Forelimb muscle (tissue), 1 donor: ENCODE measurements at places on chromosomes 13 and 19. TPM values are rescaled to one million over a fixed set of nuclear protein-coding genes. Genes with fewer than 3 reads are reported as not detected.

The FCER2 gene
- 0.78 TPM for polyA plus RNA-seq

- no peak for DNase-seq
Measured at GRCh38 chr13:99258210-99258860, at the start of gene GPR18. TSS of gene GPR18 (minus strand) at chr13:99258379. CDS start at chr13:99255872, 2,507 bp downstream.

The RXFP2 gene
- 0.05 TPM for polyA plus RNA-seq

DNA sequence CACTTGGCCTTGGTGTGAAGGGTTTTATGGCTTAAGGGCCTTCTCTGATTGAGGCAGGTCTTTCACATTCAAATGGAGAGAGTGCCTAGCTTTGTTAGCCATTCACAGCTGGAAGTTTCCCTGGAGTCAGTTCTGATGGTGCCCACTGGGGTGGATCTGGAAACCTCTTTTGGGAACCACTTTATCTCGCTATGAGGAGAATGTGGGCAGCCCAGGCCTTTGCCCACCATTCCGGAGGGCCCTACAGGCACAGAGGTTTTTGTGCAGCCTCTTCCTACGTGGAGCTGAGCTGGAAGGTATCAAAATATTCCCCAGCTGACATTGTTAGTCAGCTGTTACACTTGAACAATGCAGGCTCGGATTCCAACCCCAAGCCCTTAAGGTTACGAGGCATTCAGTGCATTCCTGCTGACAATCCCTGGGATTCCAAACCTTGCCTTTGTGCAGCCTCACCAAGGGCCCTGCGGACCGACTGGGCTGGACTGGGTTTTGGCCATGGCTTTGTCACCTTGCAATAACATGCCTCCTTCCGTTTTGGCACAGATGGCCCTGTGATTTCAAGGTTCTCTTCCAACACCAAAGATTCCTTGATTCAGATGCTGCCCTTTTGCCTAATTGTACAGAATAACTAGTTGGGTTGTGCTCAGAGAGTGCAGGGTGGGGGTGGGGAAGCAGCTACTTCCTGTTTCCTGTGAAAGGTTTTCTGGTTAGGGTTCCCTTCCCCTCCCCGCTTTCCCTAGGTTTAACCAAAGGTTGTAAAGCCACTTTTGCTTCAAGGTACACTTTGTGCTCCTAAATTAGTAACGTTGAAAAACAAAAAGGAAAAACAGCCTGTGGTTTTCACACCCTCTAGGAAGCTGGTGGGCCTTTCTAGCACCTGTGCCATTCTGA lies 27.0 kb downstream of the SAE1 start:
- DNase-seq = no peak

The KLK12 gene
- polyA plus RNA-seq = not detected

The FSTL3 gene
- polyA plus RNA-seq = 17.8 TPM

The FREM2 gene
- polyA plus RNA-seq = 7.7 TPM

- DNase-seq = no peak
Measured at GRCh38 chr19:5138606-5139582, 170.0 kb downstream of the KDM4B start.

The AMER2 gene
- 0.03 TPM for polyA plus RNA-seq

DNA sequence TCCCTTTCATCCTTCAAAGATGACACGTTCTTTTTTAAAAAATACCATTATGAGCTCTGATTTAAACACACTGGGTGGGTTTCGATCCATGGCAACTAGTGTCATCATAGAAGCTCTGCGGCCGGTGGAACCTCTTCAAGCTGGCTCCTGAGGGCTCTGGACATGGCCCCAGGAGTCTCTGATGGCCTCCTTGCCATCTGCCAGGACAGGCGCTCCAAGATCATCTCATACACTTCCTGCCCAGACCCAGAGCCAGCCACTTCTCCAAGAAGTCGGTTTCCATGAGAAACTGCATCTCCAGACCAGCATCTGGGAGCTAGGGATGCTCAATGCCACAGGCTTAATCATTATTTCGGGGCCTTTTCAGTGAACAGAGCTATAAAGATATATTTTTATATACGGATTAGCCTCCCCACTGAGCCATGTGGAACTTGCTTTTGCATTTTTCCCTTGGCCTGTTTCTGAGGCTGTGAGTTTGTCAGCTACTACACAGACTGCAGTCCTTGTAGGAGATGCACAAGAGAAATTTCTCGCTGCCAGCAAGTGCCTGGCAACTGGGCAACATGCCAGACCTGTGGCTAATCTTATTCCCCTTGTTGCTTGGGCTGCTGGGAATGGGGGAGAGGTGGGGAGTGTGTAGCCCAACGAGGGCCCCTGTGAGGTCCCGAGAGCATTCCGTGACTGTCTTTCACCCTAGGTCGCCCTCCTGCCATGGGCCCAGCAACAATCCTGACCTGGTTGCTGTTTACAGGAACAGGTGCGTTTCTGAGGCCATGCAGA lies 15.9 kb downstream of the SUGP1 start:
- no peak for DNase-seq

The B3GNT8 gene
- 1.8 TPM for polyA plus RNA-seq
